ENCODE measurements at places on chromosomes 5 and 9.
A peak's percentile ranks its signal among the peaks of the same experiment; 100 is the strongest.

GRCh38 chr9:22307013-22307711, 139.5 kb upstream of the DMRTA1 start:
- no peak for DNase-seq

DNA sequence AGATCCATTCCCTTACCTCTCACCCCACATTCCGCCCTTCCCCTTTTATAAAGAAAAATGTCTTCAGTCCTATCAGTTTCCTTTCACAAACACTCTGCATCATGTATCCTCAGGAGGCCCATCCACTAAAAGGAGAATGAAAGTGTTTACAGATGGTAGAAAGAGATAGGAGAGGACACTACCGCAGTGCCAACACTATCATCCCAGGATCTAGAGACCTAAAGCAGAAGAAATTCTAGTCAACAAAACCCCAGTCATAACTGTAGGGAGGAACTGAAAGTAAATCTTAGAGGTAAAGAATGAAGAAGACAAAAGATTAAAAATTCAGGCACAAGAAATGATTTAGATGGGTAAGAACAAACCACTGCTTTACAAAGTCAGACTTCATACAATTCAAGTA, 114.1 kb downstream of the MLLT3 start:
- no peak for DNase-seq

DNA sequence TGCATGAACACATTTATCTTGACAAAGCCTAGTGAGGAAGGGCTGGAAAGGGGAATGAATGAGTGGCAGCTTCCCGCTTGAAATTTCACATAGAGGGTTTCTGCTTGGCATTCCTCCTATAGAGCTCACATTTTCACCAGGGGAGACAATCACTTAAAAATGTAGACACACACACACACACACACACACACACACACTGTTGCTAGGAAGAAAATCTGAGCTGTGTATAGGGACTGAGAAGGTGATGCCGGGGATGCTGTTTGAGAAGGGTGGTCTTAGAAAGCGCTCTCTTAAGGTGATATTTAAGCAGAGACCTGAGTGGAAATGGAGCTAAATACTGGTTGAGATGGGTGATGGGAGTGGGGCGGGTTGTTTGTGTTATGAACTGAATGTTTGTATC, 70.4 kb downstream of the LRRC70 start:
- no peak for DNase-seq

DNA sequence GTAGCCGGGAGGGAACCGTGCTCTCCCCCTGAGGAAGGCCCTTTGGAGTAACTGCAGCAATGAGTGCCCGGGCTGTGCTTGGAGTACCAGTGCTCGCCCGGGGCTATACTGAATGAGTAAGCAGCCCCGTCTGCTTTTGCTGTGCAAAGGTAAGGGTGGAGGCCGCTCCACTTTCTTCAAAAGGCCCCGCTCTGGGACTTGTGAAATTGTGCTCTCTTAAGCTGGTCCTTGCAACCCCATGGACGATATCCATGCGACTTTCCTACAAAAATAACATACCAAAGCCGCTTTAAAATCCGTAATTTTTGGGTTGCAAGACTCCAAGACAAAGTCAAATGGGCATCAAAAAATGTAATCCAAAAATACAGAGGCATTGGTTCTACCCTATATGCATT, 578 bp upstream of the TNFAIP8 start:
- DNase-seq: peak; percentile 59

GRCh38 chr9:134438195-134438788, 112.0 kb downstream of the RXRA start:
- DNase-seq: no peak

- no peak for DNase-seq
Measured at GRCh38 chr5:126433701-126434100, 10.5 kb downstream of the GRAMD2B start.

- DNase-seq: no peak
Measured at GRCh38 chr5:107820429-107820828, 149.7 kb upstream of the EFNA5 start.

- no peak for DNase-seq
Measured at GRCh38 chr5:56633950-56634349, 181.4 kb upstream of the MAP3K1 start.

- DNase-seq: peak; percentile 56
Measured at GRCh38 chr9:21591221-21592062, 109.3 kb upstream of the IFNE start.

GRCh38 chr9:91758491-91758981, 191.5 kb downstream of the ROR2 start:
- DNase-seq: peak; percentile 23

GRCh38 chr5:112691758-112692157, 45.9 kb upstream of the APC start:
- no peak for DNase-seq

DNA sequence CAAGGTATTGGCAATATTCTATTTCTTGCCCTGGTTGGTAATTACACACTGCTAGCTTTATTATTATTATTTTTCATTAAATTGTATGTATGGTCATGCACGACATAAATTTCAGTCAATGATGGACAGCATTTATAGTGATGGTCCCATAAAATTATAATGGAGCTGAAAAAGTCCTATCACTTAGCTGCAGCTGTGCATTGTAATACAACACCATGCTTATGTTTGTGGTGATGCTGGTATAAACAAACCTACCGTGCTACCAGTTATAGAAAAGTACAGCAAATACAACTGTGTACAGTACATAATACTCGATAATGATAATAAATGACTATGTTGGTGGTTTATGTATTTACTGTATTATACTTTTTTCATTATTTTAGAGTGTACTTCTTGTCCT, 65.5 kb downstream of the NR3C1 start:
- no peak for DNase-seq

GRCh38 chr9:27445057-27445595, 79.0 kb upstream of the IFNK start:
- DNase-seq: no peak

DNA sequence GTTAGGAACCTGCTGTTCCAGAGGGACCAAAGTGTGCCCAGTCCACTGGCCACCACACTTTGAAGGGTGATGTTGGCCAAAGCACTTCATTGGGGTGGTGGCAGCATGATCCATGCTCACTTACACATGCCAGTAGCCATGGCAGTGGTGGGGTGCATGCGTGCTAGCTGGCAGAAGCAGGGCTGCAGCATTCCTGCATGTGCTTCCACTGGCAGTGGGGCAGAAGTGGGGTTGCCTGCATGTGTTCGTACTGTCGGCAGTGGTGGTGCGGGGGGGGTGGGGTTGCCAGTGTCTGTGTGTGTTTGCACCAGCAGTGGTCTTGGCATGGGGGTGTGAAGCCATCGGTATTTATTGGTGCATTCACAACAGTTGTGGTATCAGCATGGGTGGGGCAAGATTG, 260.3 kb upstream of the ANKH start:
- DNase-seq: no peak

DNA sequence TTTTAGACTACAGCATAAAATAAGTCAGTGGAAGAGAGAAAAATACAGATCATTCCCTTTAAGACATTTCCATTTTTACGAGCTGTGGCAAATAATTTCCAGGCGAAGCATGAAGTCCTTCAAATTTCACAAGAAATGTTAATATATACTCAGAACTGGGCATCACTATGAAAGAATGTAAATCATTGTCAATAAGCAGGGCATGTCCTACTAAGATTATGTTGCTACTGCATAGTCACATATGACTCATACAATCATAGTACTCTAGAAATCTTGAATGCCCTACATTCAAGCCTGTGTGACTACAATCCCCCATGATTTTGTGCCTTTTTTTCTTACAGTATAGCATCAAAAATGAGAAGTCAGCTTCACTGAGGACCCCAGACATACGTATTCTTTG, 485.2 kb upstream of the FTMT start:
- no peak for DNase-seq

GRCh38 chr5:72518001-72518683, 10.9 kb upstream of the ZNF366 start:
- no peak for DNase-seq

Measured in activated naive CD4-positive, alpha-beta T cell treated with anti-CD3 and anti-CD28 coated beads, Interleukin-2, amount 50 U/mL, for 16 hours (primary cell).